T-cell (primary cell): ENCODE measurements at places on chromosomes 2 and 18.

- no peak for DNase-seq
These were observed 32.3 kb downstream of the NCK2 start for GRCh38 chr2:105777031-105777482.

DNA sequence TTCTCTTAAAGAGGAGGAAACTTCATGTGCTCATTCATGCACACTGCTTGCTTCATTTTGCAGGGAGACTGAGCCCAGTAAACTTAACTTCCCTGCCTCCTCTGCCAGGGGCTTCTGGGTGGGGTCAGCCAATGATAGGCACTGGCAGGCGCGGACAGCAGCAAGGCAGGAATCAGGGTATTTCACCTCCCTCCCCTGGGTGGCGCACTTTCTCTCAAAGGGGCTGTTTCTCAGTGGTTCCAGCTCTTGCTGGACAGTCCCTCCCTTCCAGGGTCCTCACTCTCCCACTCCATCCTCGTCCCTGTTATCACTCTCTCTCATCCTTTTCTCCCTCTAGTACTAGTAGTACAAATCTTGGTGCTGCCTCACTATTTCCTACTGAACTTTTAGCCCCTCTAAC lies 320.5 kb upstream of the ZNF521 start:
- no peak for DNase-seq

- no peak for DNase-seq
These were observed 69.1 kb downstream of the INHBB start for GRCh38 chr2:120415060-120415459.

DNA sequence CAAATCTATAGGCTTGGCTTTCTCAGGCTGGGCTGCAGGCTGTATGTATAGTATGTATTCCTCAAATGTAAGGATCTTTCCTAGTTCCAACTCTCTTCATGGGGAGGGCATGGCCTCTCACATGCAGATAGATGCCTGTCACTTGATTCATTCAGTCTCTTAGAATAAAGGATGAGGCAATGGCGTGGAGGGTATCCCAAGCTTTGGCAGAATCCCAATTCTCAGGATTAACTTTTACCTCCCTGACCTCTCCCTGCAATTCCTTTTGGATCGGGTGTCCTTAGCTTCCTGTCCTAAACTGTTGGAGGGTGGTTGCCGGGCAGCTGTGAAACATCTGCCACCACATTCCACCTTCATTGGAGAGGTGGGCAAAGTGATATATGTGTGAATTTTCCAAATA lies 80.3 kb downstream of the INSIG2 start:
- DNase-seq = no peak
